GM04504 (cell line): ENCODE measurements at places on chromosomes 2 and 18.

DNA sequence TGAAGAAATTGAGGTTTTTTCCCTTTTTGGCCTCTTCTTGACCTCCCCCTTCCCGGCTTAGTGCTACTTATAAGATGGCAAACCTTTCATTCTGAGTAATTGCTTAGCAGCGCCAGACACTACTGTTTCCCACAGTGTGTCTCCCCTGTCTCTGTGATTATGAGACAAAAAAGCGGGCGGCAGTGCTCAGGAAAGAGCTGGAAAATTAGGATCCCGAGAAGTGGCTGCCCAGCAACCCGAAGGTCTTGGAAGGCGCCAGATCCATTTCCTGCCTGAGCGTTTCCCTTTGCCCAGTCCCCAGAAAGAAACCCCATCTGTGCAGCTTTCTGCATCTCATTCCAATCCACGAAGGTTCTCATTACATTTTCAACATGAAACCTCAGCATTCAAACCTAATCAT, 191.9 kb upstream of the APCDD1 start:
- DNase-seq: no peak

- no peak for DNase-seq
Observed at GRCh38 chr2:236195726-236196125, 27.5 kb upstream of the GBX2 start.

GRCh38 chr2:35978218-35978617, 377.4 kb upstream of the CRIM1 start:
- no peak for DNase-seq

- DNase-seq: no peak
Observed at GRCh38 chr2:147663962-147664361, 180.9 kb upstream of the ACVR2A start.

- no peak for DNase-seq
Observed at GRCh38 chr18:55794288-55795052, 206.5 kb upstream of the TCF4 start.

GRCh38 chr2:128320906-128321771, 2.5 kb upstream of the HS6ST1 start:
- no peak for DNase-seq

DNA sequence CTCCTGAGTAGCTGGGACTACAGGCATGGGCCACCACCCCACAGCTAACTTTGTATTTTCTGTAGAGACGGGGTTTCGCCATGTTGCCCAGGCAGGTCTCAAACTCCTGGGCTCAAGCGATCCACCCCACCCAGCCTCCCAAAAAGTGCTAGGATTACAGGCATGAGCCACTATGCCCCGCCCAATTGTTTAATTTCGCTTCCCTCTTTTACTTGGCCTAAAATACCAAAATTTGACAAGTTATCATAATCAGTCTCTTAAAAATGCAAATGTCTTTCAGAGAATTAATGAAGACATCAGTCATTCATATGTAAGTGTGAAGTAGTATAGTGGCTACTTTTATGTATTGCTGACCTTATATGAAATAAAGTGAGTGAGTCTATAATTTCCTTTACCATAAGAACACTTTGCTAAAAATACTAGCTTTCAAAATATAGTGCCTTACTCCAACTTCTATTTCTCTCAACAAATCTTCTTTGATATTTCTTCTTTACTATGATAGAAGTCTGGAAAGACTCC, 9.8 kb downstream of the FBXO11 start:
- no peak for DNase-seq

DNA sequence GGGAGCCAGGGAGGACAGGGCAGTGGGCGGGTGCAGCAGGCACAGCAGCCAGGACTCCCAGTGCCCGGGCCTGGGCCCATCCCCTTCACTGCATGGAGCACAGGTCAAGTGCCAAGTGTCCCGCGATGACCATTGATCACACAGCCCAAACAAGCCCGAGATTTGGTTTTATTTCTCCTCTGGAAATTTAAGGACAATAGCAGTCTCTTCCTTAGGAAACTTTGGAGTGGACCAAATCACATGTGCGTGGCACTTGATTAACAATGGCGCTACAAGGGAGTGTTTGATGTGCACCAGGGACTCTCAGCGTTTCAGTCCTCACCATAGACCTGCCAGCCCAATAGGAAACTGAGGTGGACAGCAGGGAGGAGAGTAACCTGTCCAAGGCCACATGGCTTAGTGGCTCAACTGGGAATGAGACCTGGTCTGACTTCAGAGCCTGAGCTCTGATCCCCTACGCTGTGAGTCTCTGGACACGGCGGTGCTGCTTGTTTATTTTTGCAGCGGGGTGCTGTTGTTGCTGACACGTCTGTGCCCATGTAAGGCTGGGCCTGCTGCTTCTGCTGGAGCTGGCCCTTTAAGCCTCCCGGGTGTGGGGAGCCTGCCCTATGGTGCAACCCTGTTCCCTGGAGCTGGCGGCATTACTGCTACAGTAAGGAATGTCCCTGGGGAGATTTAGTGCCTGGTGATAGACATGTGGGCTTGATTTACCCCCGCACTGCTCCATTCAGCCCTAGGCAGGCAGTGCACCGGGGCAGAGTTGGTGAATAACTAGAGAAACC, 194.2 kb downstream of the INHBB start:
- peak; percentile 94 for DNase-seq

GRCh38 chr2:192146069-192147015, 48.4 kb downstream of the TMEFF2 start:
- no peak for DNase-seq

DNA sequence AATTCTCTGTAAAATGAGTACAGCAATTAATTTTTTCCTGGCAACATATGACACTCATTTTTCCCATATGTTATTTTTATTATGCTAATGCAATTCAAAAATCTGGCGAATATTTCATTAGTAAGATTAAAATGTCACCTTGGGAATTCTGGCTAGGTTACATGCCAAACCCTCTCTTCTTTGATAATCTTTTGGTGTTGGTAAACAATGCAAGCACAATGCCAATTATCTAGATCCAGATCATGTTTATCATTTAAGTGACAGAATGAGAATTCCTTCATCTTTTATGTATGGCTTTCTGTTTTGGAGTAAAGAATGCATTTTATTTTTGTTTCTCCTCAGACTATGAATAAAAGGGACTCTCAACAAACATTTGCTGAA, 33.7 kb downstream of the GPR75 start:
- DNase-seq: no peak

- no peak for DNase-seq
Observed at GRCh38 chr2:214679736-214680135, 129.7 kb downstream of the BARD1 start.

DNA sequence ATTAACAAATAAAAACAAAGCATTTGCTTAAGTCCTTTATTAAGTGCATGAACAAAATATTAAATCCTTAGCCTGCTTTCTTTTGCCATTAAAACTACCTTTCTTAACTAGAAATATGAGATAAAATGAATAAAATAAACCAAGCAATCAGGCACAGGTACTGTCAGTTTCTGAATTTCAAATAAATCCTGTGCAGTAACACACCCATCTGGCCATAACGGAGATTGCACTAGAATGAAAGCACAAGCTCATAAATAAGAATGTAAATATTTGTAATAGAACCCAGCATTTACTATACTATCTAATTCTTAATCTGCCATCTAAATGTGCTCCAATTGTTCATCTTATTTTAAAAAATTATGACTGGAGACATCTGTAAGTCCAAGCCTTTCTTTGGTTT, 31.9 kb downstream of the PRKRA start:
- no peak for DNase-seq

DNA sequence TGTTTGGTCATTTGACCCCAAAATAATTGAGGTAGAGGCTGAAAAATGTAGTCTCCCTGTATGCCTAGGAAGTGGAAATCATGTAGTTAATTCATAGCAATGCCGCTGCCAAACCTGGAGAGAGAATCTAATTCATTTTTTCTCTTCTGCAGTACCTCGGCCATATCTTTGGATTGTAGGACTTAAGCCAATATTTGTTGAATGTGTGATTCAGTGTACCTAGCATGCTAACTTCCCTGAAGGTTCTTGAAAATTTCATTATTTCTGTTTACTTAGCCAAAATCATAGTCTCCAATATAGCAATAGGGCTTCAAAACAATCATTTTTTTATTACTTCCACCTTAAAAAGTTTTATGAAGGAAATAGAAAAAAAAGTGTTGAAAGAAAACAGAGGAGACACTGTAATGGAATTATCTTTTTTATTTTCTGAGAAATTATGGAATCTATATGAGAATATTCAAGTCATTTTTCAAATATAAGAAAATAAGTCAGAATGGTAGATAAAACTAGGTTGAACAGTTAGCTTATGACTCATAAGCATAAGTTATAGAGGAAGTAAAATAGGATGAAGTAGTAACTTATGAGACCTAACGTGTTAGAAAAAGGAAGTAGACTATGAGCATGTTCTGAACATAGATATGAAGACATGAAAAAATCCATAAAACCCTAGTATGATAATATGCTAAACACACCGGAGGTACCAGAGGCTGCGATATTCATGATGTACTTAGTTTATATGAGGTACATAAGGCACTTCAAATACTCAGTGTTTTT, 35.2 kb upstream of the CDH19 start:
- no peak for DNase-seq

DNA sequence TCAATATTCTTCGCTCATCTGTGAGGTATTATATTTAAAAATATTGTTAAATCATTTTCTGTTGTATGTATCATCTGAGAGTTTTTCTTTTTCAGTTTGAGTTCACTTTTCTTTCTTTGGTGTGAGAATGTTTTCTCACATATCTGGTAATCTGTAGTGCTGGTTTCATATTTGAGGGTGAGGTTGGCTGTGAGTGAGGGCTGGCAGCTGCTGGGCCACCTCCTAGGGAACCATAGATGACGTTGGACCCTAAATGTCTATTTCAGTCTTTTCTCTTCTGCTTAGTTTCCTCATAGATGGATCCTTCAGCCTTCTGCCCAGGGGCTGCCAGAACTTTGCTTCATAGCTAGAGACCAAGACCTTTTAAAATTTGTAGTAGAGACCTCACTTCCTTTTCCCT, 33.5 kb downstream of the MGAT5 start:
- no peak for DNase-seq

DNA sequence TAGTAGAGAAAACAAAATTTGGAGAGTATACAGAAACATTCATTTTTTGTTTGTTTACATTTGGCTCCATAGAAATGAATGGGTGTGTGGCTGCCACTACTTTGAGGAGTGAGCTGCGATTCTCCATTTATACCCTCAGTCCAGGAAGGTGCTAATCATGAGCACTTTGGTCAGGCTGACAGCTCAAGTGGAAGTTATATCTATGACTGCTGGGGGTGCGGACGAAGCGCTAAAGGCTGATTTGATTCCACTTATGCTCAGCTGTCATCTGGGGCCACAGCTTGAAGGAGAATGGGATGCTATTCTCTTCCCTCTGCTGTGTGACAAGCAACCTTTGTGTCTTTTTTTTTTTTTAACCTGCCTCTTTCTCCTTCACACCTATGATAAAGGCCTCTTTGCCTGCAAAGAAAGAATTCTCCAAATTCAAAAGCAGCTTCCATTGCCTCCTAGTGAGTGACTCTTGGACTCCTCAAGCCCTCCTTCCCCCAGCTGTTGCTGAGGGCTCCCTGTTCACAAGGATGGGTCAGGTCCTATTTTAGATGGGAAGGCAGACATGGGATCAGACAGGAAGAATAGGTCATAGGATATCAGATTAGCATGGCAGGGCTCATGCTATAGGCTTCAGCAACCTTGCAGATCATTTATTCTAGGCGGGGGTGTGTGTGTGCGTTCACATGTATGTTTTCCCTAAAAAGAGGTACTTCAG, 201.6 kb downstream of the SETBP1 start:
- DNase-seq: no peak

GRCh38 chr2:24850944-24851343, 57.7 kb downstream of the CENPO start:
- DNase-seq: no peak

DNA sequence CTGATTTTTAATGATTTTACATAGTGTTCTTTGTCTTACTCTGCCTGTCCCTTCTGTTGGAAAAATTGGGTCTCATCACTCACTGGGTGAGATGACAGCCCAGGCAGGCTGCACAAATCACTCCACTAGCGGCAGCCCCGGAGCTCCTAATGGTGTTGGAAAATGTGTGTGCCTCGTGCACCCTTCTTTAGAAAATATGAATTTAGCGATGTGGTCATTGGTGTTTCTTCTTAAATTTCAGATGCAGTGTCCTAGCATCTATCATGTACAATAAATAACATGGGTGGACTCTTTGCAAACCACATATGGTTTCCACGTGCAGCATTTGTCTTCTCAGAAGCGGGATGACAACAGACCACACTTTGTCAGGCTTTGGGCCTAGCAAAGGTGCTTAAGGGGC, 194.2 kb downstream of the ACKR3 start:
- DNase-seq: no peak

DNA sequence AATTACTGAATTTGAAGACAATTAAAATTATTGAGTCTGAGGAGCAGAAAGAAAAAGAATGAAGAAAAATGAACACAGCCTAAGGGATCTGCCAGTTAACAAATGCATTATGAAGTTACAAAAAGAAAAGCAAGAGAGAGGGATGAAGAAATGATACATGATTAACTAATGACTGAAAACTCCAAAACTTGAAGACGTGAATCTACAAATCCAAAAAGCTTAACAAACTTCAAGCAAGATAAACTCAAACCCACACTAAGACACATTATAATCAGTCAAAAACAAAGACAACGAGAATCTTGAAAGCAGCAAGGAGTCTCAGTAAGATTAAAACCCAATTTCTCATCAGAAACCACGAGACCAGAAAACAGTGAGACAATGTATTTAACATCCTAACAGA, 15.6 kb downstream of the RPRD1A start:
- DNase-seq: no peak

GRCh38 chr2:222900354-222900753, 39.5 kb downstream of the ACSL3 start:
- no peak for DNase-seq

DNA sequence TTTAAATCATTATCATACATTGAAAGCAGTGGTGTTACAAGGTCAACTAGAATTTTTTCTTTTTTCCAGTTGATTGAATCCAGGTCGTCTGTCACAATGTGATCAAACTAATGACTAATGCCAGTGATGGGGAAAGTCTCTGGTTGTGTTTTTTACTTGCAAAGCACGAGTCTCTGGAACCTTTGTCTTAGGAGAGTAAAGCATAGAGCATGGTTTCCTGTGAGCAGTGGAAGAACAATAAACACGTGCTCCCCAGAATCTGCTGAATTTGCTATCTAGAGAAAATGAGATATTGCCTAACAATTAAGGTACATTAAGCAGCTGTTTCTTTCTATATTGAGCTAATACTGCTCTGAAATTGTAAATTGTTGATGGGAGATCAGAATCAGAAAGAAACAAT, 1332.4 kb upstream of the TMEFF2 start:
- DNase-seq: no peak

DNA sequence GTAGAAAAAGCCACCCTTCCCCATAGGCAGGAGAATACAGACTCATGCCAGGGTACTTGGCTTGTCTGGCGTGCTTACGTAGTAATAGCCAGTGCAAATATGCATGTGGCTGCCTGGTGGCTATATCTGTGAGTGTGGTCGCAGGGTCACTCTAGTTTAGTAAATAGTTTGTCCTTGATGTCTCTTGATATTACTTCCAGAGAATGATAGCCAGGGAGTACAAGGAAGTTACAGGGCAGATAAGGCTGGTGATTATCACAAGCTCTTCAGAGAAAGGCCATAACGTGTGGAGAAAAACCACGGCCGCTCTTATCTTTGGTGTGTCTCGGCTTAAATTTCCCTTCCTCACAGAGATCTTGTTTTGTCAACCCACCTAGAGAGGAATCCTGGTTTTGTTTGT, 54.3 kb upstream of the SLC39A10 start:
- no peak for DNase-seq

- no peak for DNase-seq
Observed at GRCh38 chr2:211035548-211036185, 479.3 kb downstream of the CPS1 start.

- DNase-seq: no peak
Observed at GRCh38 chr2:217791551-217791950, 211.2 kb downstream of the TNS1 start.

GRCh38 chr2:132037527-132038178, 124.1 kb downstream of the ANKRD30BL start:
- DNase-seq: no peak
